ENCODE measurements at places on chromosomes 2 and 18.
A peak's percentile ranks its signal among the peaks of the same experiment; 100 is the strongest.

GRCh38 chr2:197500503-197501131 lies 438 bp downstream of the HSPE1 start:
- no peak for DNase-seq

DNA sequence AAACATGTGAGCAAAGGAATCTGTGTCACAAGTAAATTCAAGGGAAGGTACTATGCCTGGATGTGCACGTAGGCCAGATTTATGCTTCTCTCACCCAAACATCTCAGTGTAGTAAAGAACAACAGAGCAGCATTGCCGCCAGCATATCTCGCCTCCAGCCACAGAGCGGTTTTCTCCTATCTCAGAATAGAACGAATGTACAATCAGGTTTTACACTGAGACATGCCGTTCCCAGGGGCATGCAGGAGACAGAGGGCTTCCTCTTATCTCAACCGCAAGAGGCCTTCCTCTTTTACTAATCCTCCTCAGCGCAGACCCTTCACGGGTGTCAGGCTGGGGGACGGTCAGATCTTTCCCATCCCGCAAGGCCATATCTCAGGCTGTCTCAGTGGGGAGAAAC lies 175.3 kb downstream of the RPIA start:
- no peak for DNase-seq

- peak; percentile 46 for DNase-seq
Observed at GRCh38 chr2:231611273-231612108, 18.8 kb downstream of the TEX44 start.

DNA sequence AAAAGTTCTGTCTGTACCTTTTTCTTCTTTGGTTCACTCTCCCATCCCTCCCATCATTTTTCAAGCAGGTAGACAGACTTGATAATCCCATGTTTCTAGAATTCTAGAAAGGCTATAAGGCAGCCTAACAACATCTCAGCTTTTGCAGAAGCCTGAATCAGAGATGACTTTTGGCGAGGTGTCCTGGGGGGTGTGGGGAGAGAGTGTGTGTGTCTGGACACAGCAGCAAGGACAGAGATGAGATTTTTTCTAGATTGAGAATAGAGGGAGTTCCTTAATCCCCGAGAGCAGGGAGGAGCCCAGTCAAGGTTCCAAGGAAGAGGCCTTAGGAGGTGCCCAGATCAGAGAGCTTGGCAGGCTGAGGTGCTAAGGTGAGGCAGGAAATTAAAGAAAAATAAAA lies 22.0 kb upstream of the LAPTM4A start:
- no peak for DNase-seq

DNA sequence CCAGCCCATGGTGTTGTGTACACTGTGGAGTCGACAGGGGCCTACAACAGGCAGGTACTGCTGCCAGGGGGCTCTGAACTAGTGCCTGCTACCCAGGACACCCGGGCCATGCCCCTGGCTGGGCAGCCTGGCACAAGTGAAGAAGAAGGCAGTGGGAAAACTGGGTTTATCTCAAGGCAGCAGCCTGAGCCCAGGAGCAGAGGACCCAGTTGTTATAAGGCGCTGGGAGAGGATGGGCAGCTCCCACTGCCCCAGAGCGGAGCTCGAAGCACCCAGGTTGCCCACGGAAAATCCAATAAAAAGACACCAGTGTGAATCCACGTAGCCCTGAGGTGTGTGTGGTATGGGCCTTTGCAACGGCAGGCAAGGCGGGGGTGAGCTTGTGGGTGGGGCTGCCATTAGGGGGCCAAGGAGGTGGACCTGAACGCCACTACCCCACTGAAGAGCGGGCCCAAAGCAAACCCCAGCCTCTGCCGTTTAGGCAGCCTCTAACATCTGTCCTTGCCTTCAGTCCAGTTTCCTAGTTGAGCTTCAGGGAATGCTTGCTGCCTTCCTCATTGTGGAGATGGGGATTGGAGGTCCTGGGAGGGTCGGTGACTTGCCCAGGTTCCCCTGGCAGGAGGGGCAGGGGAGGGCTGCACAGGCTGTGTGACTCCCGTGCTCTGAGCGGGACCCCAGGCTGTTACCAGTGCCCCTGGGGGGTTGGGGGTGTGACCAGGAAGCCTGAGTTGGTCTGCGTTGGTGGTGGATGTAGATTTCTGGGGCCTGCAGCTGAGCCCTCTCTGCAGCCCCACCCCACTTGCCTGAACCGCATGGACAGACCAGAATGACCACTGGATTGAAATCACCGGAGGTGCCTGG lies 16.0 kb downstream of the ARID5A start:
- no peak for DNase-seq

DNA sequence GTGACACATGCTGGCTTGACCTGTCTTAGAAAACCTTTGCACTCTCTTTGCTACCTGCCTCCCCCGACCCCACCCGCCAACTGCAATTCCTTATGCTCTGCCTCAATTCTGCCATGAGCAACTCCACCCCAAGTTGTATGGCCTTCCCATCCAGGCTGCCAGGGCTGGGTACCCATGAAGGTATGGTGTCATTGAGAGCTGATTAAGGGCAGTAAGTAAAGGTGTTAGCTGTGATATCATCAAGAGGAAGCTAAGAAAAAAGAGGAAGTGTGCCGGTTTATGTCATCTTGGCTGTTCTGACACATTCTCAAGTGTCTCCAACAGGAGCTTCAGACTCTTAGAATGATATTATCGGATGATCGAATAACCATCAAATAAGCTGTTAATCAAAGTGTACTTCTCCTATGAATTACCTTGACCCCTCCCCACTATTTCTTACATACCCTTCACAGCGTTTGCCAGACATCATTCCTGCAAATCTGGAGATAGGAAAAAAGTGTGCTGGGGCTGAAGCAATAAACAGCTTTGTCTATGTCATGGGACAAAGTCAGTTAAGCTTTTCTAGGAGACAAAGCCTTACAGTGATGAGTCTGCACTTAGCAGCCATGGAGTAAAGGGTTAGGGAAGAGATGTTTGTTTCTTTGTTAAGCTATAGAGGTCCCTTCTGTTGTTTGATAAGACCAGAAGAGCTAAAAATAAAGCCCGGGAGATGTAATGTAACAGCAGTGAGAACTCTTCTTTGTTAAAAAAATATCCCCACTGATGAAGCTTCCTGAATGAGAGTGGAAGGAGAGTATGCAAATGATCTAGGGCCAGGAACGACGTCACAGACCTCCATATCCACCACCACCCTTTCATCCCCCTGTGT lies 40.4 kb upstream of the SMAD2 start:
- DNase-seq = no peak

DNA sequence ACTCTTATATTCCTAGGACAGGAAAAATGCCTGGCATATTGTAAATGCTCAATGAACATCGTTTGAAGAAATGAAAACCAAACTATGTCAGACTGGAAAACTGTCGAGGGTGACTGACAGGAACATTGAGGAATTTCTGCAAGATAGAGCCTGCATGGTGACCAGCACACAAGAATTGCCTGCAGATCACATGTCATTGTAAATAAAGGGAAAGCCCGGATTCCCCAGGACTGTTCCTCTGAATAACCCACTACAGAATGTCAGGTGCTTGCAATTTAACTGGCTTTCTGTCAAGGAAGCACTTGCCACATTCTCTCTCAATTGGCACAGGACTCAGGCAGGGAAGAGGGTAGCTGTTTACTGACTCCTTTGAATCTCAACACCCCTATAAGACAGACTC lies 129.0 kb upstream of the REG3G start:
- no peak for DNase-seq

DNA sequence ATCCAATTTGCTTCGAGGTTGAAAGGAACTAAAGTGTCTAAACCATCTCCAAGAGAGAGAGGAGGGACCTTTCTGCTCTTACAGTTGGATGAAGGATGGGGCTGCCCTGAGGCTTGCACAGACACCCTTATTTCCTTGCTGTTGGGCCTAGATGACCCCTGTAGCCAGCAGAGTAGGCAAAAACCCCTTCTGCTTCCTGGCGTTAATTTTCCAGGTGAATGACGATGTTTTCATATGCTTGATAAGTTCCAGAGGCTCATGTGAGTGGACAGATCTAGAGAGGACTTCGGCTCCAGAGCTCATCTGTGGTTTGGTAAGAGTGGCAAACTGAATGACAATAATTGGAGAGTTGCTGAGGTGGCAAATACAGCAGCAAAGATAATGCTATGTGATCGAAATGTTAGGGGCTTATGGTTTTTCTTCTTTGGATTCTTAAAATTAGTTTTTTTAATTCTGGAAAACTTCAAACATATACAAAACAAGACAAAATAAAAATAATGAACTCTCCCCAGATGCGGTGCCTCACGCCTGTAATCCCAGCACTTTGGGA lies 98.6 kb upstream of the MAP4K3 start:
- no peak for DNase-seq

DNA sequence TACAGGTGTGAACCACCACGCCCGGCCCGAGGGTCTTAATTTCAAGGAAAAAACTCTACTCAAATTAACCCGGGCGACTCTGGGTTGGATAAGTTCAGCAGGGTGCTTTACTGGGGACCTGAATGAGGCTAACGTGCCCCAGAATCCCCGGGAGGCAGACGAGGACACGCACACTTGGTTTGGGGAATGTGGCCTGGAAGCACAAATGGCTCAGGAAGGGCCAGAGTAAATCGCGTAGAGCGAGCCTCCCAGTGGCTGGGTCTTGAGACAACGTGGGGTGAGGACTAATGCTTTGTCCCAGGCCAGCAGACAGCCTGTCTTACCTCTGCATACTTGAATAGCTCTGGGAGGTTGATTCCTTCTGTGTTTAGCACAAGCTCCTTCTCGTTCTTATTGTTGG lies 75.8 kb downstream of the POLR1A start:
- no peak for DNase-seq

GRCh38 chr2:40448476-40449079 lies 3.3 kb downstream of the SLC8A1 start:
- DNase-seq = peak; percentile 86

DNA sequence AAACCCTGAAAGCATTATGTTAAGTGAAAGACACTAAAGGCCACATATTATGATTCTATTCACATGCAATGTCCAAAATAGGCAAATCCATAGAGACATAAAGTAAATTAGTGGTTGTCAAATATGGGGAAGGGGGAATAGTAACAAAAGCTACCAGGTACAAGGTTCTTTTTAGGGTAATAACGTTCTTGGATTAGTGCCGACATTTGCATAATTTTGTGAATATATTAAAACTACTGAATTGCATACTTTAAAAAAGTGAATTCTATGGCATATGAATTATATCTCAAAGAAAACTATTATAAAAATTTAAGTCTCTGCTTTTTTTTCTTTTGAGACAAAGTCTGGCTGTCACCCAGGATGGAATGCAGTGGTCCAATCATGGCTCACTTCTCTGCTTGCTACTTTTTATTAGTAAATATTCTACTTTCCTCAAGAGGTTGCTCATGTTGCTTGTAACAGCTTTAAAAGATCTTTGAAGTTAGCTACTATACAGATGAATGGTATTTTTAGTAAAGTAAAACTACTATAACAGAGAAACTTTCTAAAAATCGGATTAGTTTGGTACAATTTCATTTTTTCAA lies 2.5 kb downstream of the SESTD1 start:
- DNase-seq = no peak

GRCh38 chr2:163401481-163401880 lies 334.3 kb downstream of the FIGN start:
- DNase-seq = no peak

- DNase-seq = peak; percentile 70
Observed at GRCh38 chr2:98269274-98269673, 77.0 kb upstream of the CNGA3 start.

DNA sequence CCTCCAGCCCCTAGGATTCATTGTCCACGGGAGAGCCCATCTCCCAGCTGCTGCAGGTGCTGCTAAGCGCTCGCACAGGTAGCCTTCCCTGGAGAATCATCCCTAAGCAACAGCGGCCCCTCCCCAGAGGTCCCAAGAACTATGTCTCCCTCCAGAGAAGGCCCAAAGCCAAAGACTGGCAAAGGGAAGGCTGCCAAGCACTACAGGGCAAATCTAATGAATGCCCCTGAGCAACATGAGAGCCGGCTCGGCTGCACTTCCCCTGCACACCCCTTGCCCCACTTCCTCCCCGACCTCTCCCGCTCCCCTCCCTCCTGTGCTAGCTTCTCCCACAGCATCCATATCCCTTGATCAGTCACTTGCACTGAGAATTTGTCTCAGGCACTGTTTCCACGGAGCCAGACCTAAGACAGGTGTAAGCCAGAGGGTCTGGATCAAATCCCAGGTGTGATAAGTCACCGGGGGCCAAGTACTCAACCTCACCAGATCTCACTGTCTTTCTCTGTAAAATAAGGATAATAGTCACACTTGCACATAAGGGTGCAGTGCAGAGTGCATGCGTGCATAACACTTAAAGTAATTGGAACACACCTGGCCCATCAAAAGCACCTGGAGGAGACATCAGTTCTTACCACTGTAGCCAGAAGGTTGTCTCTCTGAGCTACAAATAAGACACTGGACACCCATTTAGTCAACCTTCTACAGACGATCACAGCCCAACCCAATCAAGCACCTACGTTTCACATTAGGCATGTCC lies 20.1 kb upstream of the COL6A3 start:
- no peak for DNase-seq

GRCh38 chr2:239192456-239192855 lies 208.4 kb downstream of the HDAC4 start:
- no peak for DNase-seq

GRCh38 chr2:74091391-74091790 lies 56.3 kb downstream of the BOLA3 start:
- DNase-seq = no peak

- DNase-seq = no peak
Observed at GRCh38 chr2:142323206-142323605, 192.4 kb upstream of the LRP1B start.

DNA sequence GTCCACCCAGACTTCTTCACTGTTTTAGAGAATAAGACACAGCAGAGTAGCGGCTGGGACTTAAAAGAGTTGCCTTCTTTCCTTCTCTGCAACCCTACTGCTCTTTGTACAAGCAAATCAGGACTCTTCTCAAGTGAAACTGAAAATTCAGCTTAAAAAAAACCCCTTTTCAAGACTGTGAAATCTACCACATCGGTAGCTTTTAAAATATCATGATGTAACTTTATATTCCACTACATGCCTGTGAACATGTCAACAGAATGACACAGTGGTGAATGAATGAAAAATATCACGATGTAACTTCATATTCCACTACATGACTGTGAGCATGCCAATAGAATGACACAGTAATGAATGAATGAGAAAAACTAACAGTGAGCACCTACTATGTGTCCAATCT lies 53.4 kb downstream of the TCF4 start:
- no peak for DNase-seq

GRCh38 chr2:222548992-222549391 lies 106.9 kb downstream of the FARSB start:
- no peak for DNase-seq

- no peak for DNase-seq
Observed at GRCh38 chr2:173059292-173059691, 16.4 kb upstream of the MAP3K20 start.

DNA sequence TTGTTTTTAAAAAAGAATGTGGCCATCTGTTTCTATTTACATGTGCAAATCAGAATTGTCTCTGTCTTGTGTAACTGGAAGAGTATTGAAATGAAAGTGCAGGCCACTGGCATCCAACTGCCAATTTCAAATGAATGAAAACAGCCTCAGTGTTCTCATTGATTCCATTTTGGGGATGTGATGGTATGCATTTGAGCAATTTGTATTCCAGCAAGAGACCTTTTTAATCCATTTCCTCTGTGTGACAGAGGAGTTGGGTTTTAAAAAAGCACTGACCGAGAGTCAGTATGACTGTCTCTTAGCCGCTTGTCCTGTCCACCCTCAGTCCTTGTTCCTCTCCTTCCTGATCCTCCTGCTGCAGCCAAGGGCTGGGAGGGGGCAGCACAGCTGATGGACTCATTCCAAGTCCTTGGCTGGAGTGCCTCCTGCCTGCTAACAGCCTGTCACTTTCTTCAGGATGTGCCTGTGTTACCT lies 50.0 kb downstream of the ASAP2 start:
- peak; percentile 17 for DNase-seq

GRCh38 chr2:119549241-119549640 lies 5.0 kb downstream of the CFAP221 start:
- no peak for DNase-seq

- no peak for DNase-seq
Observed at GRCh38 chr2:189424961-189425360, 16.3 kb upstream of the WDR75 start.
